Epithelial cell of esophagus (primary cell): ENCODE measurements at places on chromosomes 7 and 10.

DNA sequence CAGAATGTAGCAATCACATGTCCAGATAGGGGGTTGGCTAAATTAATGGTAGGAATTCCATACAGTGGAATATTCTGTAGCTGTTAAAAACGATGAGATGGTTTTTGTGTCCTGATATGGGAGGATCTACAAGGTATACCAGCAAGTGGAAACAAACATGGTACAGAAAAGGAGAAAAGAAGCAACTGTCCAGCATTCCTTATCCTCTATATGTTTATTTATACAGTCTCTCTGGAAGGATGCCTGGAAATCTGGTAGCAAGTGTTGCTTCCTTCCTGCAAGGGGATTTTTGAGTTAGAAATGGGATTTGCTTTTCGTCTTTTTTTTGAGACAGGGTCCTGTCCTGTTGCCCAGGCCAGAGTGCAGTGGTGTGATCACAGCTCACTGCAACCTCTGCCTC lies 19.3 kb downstream of the IL15RA start:
- no peak for DNase-seq

- no peak for DNase-seq
Measured at GRCh38 chr7:116779216-116779615, 83.2 kb upstream of the CAPZA2 start.

DNA sequence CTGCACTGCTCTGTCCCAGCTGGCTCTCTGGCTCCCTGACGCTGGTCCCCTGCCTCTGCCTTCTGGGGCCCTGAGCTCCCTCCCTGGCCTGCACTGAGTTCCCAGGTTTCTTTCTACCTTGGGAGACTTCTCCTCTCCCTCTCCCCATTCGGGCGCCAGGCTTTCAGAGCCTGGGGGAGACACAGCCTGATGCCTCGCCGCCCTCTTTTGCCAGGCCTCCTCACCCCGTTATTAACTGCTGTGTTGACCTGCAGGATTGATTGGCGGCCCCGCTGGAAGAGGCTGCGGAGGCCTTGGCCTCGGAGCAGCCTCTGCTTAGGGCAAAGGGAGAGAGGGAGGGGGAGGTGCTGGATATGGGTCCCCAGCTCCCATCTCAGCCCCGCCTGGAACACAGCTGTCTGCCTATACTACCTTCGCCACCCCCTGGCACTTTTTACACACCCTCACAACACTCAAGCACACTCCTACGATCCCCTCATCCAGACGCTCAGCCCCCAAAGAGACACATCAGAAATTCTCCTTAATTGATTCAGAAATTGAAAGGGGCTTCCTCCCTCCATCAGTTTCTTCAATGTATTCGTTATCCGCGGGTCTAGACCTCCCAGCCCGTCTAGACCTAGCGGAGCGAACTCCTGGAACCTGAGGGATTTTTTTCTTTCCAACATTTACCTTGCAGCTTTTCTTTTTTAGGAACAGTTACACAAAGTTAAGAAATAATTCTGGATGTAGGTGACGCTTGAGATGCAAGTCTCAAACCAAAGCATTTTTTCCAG lies 7.1 kb upstream of the PAX2 start:
- no peak for DNase-seq

GRCh38 chr7:143499743-143500348 lies 22.2 kb downstream of the TAS2R41 start:
- DNase-seq: no peak

GRCh38 chr10:13865758-13866491 lies 279.2 kb downstream of the PRPF18 start:
- DNase-seq: peak; percentile 70

- no peak for DNase-seq
Measured at GRCh38 chr10:63761243-63761642, 240.0 kb downstream of the REEP3 start.

- no peak for DNase-seq
Measured at GRCh38 chr7:36985866-36986400, 261.6 kb upstream of the AOAH start.

- peak; percentile 70 for DNase-seq
Measured at GRCh38 chr7:157490465-157490912, 153.7 kb downstream of the DNAJB6 start.

- no peak for DNase-seq
Measured at GRCh38 chr10:486206-486605, 203.3 kb downstream of the DIP2C start.

DNA sequence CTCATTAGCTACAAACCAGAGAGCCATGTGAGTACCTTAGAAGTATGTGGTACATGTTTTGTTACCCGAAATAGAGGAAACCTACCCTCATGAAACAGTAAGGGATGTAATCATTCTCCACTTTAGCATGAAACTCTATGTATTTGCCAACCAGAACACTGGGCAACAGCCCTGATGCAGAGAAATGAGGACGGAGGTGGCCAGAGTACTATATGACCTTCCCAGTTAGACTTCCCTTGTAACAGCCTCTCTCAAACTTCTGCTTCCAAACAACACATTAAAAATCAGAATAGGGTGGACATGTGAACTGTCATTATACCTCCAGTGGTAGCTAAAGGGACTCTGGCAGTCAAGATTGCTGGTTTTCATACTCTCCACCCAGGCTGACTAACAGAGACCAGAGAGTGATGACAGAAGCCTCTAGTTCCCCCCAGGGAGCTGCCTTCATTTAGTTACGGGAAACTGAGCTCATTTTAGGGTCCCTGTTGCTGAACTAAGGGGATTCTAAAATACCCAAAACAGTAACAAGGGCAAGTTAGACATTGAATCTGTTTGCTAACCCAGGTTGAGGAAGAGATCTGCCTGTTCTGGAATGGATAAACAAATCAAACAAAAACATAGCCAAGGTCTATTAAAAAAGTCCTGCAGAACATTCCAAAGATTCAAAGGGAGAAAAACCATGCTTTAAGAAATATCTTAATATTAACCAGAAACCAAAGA lies 83.1 kb downstream of the VPS41 start:
- DNase-seq: no peak

DNA sequence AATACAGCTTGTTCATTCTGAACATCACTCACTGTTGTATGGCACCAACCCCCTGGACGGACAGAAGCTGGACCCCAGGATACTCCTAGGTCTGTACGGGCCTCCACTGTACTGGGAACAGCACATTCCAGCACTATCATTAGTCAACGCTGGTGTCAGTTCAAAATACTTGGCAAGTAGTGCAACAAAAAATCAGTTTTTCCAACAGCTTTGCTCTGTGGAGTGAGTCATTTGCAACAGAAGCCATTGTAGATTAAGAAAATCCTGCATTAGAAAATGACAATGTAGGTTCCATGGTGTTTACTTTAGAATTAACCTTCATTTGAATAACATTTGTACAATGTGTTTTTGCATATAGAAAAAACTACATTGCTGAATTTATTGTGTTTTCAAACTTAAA lies 266.6 kb downstream of the HDAC9 start:
- no peak for DNase-seq
